ENCODE measurements at places on chromosomes 2 and 18. TPM values are rescaled to one million over a fixed set of nuclear protein-coding genes. Genes with fewer than 3 reads are reported as not detected.

DNA sequence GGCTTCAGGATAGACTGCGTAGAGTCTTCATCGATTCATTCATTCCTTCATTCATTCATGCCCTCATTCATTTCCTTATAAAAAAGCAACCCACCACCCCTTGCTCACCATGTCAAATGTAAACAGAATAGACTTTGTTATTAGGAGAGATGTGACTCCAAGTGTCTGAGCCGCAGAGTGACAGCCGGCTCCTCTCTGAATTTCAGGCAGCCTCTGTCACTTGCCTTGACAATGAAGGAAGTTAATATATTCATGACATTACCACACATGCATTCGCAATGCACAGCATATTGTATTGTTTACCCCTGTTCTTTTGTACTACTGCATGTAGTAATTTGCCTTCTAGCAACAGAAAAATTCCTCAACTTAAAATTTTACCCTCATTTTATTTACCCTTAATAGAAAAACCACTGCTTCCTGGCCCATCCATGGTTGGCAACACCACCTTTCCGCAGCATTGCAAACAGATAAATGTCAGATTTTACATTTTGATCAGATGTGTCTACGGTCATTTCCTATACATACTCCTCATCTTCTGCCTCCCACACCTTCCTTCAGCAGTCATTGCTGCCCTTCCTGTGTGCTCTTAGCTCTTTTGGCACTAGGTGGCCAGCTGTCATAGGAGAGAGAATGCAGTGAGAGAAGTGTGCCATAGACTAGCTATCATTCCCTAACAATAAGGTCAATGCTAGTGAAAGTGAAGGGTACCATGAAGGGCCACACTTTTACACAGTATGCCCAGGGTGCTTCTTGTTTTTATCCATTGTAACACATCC, 1090.8 kb downstream of the BCL11A start:
- peak; percentile 44 for DNase-seq

DNA sequence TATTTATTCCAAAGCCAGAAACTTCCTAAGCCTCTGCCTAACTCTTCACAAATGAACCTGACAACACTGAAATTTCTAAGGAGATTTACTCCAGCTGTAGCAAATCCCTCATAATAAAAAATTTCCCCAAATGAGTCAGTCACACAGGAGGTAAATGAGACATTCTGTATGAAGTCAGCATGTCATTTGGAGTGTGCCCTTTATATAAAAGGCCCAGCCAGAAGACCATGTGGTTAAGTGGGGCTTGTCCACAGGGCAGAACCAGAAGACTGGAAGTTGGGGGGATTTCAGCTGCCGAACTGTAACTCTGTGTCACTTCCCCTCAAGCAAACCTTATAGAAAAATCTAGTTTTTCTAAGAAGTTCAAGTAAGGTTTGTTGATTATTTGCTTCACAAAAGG, 30.2 kb downstream of the NRP2 start:
- no peak for DNase-seq

GRCh38 chr2:40516604-40517003, 64.7 kb upstream of the SLC8A1 start:
- DNase-seq = no peak

DNA sequence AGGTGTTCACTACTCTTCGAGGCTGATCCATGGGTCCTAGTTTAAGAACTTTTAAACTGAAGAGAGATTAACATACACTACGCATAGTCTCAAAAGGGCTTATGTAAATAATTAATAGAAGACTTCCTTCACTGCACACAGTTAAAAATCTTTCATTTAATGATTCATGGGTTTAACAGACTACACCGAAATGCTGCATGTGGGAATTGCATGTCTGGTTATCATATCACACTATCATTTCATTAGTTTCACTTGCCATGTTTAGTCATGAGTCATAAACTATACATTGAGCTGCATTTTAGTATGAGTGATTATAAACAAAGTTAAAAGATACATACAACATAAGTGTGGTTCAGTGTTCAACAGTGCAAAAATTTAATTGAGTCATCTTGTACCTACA, 31.2 kb downstream of the GLS start:
- DNase-seq = no peak

DNA sequence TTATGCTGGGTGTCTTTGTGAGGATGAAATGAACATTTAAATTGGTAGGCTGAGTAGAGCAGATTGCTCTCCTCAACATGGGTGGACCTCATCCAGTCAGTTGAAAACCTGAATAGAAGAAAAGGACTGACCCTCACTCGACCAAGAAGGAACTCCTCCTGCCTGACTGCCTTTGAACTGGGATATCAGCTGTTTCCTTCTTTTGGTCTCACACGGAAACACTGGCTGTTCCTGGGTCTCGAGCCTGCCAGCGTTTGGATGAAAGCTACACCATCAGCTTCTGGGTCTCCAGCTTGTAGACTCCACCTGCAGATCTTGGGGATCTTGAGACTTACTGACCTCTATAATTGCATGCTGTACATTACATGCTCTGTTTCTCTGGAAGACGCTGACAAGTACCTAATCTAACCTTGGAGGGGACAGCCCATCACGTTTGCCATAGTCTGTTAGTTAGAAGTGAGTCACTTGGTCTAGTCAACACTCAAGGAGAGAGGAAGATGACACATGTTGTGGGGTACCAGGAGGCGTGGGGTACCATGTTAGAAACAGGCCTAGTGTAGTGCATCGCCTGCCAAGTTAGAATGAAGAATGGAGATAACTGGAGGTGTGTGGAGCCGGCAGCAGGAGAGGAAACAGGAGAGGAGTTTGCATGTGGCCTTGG, 267.0 kb downstream of the MREG start:
- DNase-seq = no peak

DNA sequence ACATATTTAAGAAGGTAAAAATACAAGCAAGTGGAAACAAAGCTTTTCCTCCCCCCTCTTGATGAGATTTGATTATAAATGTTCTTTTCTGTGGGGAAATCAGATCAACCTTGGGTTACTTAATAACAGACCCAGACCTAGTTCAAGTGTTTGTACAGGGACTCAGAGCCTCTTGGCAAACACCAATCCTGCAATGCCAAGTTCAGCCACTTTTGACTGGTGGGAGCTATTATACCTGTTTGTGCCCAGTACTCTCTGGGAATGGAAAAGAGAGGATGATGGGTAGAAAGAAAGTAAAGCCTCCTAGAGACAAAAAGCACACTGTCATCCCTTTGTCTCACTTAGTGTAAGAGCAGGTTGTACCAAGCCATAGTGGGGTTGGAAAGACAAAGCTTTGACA, 63.8 kb upstream of the EPHA4 start:
- DNase-seq = no peak

- peak; percentile 94 for DNase-seq
These were observed 103.6 kb upstream of the WDR75 start for GRCh38 chr2:189337656-189338055.

- DNase-seq = no peak
These were observed 73.4 kb downstream of the CCDC150 start for GRCh38 chr2:196712867-196713266.

GRCh38 chr2:63186331-63186730, 135.7 kb downstream of the OTX1 start:
- no peak for DNase-seq

DNA sequence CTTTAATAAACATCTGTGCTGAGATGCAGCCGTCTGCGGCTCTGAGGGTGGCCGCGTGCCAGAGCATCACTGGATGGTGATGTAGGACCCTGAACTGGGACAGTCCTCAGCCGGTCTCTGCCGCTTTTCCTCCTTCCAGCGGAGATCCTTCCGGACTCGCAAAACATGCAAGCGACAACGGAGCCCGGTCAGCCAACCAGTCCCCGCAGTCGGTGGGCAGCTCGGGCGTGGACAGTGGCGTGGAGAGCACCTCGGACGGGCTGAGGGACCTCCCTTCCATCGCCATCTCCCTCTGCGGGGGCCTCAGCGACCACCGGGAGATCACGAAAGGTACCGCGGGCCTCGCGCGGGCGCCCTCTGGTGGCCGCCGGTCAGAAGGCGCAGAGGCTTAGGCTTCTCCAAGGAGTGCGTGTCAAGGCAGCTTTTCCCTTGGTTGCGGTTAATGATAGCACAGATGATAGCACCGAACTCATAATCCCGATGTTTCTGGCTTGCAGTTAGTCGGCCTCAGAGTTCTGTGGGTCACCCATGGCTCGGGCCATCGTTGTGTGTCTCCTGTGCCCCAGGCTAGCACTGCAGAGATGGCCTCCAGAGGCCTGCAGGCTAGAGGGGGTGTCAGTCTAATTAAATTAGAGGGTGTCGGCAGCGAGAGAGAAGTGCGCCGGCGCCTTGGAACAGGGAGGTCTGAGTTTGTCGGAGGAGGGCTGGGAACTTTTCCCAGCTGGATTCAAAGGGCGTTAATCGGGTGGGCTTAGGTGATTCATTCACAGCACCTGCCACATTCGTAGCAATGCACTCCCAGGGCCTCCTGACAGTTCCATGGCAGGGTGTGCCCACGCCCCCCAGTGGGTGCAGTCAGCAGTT, 38.5 kb downstream of the LPIN1 start:
- peak; percentile 50 for DNase-seq

GRCh38 chr2:11631462-11631861, 38.5 kb downstream of the NTSR2 start:
- DNase-seq = no peak

DNA sequence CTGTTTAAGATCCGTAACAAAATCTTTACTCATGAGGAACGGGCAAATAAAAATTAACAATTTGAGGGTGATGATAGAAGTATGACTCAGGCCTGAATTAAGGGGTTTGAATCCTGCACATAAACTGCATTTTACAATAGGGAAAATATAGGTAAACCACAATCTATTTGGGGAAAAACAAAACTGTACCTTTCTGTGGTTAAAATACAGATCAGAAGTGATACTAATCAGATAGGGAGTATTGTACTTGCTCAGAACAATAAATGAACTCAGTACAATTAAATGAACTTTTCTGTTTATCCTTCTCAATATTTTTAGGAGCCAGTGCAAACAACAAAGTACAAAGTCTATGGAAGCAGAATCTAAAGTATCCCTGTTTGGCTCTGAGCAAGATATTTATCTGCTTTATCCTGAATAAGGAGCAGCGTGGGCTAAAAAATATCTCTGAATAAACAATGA, 287.3 kb downstream of the ZNF385B start:
- no peak for DNase-seq

- peak; percentile 87 for DNase-seq
These were observed 158.5 kb upstream of the REV1 start for GRCh38 chr2:99648178-99648844.

- no peak for DNase-seq
These were observed 380.0 kb upstream of the ACVR2A start for GRCh38 chr2:147464737-147465357.

DNA sequence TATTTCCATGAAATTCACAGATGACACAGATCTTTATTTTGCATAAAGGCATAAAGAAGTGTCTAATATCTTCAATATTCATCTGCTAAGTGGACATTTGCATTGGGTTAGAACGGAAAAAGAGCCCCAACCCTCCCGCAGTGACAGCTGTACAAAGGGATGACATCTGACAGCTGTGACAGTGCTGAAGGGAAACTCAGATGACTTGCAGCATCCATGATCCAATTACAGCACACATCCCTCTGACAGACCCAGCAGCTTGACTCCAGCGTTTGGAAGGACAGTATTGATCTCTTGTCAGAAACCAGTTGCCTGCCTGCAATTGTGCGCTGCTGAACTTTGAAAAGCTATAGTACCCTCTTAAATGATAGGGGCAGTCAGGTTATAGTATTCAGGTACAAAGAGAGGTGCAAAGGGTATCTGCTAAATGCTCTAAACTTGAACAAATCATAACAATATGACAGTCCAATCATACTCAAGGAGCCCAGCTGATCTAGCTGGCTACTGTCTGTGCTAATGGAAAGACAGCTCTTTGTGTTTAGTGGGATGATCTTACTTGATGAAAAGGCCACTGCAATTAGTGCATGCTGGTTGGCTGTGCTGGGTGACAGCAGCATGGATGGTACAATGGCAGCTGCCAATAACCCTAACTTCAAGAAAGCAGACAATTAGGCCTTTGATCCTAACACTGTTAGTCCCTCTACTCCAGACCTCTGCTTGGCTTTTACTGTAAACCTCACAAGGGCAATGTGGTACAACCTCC, 599.2 kb downstream of the NR4A2 start:
- DNase-seq = peak; percentile 5

GRCh38 chr2:206218796-206219499, 55.5 kb upstream of the ZDBF2 start:
- no peak for DNase-seq

- DNase-seq = no peak
These were observed 36.3 kb downstream of the FBXO11 start for GRCh38 chr2:47869859-47870595.

DNA sequence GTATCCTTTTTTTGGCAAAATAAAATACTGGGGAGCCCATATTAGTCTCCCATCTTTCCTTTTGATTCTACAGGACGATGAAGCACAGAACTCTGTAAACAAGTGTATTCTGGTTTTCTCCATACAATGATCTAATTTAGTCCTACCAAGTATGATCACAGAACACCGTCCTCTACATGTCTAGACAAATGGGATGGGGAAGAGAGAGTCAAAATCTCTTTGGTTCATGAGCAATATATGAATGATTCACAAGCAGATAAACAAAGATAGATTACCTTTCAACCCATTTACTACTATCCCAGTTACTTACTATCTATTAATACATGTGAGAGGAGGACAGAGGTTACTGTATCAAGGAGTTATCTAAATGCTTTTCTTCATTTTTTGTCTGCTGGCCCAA, 352.4 kb upstream of the ACVR2A start:
- no peak for DNase-seq

- no peak for DNase-seq
These were observed 110.4 kb downstream of the ADCYAP1 start for GRCh38 chr18:1014951-1015624.

GRCh38 chr2:222978850-222979249, 73.1 kb upstream of the KCNE4 start:
- no peak for DNase-seq

DNA sequence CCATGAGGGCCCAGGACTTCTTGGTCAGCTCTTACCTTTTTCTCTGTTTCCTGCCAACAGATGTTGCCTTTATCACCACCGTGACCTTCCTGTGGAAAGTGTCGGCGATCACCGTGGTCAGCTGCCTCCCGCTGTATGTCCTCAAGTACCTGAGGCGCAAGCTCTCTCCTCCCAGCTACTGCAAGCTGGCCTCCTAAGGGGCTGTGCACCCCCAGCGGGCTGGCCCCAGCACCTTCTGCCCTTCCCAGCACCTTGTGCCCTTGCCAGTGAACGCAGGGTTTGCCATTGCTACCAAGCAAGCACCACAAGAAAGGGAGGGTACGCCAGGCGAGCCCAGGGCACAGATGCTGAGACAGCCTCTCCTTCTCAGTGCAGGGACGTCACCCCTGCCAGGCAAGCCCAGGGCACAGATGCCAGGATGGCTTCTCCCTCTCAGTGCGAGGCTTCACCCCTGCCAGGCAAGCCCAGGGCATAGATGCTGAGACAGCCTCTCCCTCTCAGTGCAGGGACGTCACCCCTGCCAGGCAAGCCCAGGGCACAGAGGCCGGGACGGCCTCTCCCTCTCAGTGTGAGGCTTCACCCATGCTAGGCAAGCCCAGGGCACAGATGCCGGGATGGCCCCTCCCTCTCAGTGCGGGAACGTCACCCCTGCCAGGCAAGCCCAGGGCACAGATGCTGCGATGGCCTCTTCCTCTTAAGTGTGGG, 18.4 kb upstream of the NFATC1 start:
- DNase-seq = no peak

The DYNAP gene
- total RNA-seq = 0.10 TPM

The PCARE gene
- total RNA-seq = 0.10 TPM

The ERBB4 gene
- total RNA-seq = 2.1 TPM

The FAM117B gene
- total RNA-seq = 7.1 TPM

The ABCG8 gene
- total RNA-seq = under 0.01 TPM

The NCKAP1 gene
- total RNA-seq = 123 TPM

The IDH1 gene
- total RNA-seq = 70.6 TPM

The FIGN gene
- 2.7 TPM for total RNA-seq

The DNAH7 gene
- total RNA-seq = 2.0 TPM

The LOXHD1 gene
- 2.8 TPM for total RNA-seq
